ENCODE measurements at places on chromosomes 2 and 18.

DNA sequence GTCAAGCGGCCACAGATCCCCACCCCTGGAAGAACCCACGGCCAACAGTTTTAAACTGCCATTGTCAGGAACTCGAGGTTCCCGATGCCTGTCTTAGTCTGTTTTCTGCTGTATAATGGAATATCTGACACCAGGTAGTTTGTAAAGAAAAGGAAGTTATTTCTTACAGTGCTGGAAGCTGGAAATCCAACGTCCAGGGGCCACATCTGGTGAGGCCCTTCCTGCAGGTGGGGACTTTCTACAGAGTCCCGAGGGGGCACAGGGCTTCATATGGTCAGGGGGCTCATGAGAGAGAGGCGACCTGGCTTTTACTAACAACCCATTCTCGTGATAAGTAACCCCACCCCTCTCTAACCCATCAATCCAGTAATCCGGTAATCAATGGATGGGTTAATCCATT is 501.6 kb upstream of the MYT1L start:
- no peak for DNase-seq

GRCh38 chr2:239793086-239793485 is 232.1 kb downstream of the NDUFA10 start:
- DNase-seq: no peak

GRCh38 chr2:8255448-8255800 is 426.4 kb upstream of the ID2 start:
- no peak for DNase-seq

GRCh38 chr18:23519734-23520133 is 16.4 kb downstream of the RMC1 start:
- no peak for DNase-seq

DNA sequence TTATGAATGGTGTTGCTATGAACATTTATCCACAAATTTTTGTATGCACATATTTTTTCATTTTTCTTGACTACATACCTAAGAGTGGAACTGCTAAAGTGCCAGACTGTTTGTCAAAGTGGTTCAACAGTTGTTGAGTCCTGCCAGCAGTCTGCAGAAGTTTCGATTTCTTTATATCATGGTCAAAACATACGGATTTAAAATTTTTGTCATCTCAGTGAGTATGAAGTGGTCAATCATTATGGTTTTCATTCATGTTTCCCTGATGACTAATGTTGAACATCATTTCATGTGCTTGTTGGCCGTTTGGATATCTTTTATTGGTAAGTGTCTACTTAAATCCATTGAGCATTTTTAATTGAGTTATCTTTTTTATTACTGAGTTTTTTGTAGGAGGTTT is 39.2 kb downstream of the CCDC138 start:
- no peak for DNase-seq

- no peak for DNase-seq
Measured at GRCh38 chr2:163558251-163559021, 177.4 kb downstream of the FIGN start.

- DNase-seq: no peak
Measured at GRCh38 chr2:240468303-240469238, 33.1 kb downstream of the GPC1 start.

- no peak for DNase-seq
Measured at GRCh38 chr2:36516136-36516870, 81.7 kb downstream of the FEZ2 start.

GRCh38 chr18:6564950-6565814 is 150.5 kb upstream of the L3MBTL4 start:
- DNase-seq: no peak

- DNase-seq: no peak
Measured at GRCh38 chr2:134438371-134438770, 184.5 kb downstream of the MGAT5 start.

DNA sequence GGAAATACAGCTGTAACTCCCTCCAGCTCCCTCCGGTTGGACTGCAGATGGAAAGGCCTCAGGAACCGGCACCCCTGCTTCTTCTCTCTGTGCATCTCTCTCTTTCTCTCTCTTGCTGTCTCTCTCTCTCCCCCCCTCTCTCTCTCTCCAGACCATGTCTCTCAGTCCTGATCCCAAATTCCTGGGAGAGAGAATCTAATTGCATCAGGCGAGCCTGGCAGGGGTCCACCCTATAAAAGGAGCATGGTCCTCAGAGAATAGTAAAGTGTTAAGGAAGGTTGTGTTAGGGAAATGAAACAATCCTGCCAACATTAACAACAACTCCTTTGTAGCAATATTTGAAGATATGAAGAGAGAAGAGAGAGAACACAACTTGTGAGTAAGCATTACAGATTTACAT is 36.7 kb downstream of the VIT start:
- DNase-seq: no peak

- DNase-seq: no peak
Measured at GRCh38 chr2:104716061-104716460, 137.9 kb upstream of the POU3F3 start.

GRCh38 chr18:63160172-63160995 is 159.2 kb downstream of the BCL2 start:
- no peak for DNase-seq

DNA sequence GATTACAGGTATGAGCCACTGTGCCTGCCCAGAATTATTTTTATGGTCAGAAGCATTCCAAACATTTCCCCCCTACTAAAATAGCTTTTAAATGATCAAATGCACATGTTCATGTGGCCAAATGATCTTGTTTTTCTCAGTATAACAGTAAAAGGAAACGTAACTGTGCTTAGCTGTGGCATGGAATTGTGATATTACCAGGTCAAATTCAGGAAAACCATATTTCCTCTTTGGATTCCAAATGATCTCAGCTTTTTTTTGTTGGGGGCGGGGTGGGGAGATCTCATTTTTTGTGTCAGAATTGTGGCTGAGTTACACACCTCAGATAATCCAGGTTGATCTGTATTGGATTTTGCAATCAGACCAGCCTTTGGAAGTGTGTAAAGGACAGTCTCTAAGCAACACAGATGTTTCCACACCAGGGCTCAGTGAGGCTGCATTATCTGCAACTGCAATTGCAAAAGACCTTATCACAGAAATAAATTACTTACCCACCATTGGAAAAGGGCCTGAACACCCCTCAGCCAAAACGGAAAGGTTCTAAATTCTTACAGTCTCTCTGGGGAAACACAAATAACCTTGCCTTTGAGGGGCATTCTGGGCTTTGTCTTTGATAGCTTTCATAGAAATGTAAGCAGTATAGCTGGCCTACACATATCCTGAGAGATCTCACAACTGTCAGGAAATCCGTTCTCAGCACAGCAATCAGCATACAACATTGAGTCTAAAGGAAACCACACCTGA is 8.4 kb downstream of the CASP10 start:
- DNase-seq: no peak

GRCh38 chr18:27057519-27058234 is 127.4 kb downstream of the CHST9 start:
- no peak for DNase-seq
